ENCODE measurements at places on chromosomes 12 and 14. TPM values are rescaled to one million over a fixed set of nuclear protein-coding genes. Genes with fewer than 3 reads are reported as not detected.

The TSPAN11 gene
- total RNA-seq = 0.08 TPM

The SYCP3 gene
- not detected for total RNA-seq

The ITPR2 gene
- total RNA-seq = 2.1 TPM

The ATG101 gene
- total RNA-seq = 103 TPM

The SLC6A12 gene
- total RNA-seq = 0.51 TPM

The ARMH4 gene
- total RNA-seq = 0.84 TPM

The PRB2 gene
- total RNA-seq = not detected

The DENND5B gene
- 15.8 TPM for total RNA-seq

The FGF23 gene
- not detected for total RNA-seq

The TMEM121 gene
- 6.9 TPM for total RNA-seq

The RAD9B gene
- total RNA-seq = 0.17 TPM

The CFAP73 gene
- 0.13 TPM for total RNA-seq

The HPD gene
- total RNA-seq = 1.8 TPM

The GSC gene
- total RNA-seq = 0.24 TPM

The DEGS2 gene
- total RNA-seq = 1.2 TPM

The RNASE1 gene
- total RNA-seq = 0.18 TPM

The GOLGA3 gene
- total RNA-seq = 24.4 TPM

The AMDHD1 gene
- total RNA-seq = 2.6 TPM

The EFS gene
- not detected for total RNA-seq

The TAS2R46 gene
- total RNA-seq = 0.08 TPM

The CERS5 gene
- 27.6 TPM for total RNA-seq

The C3AR1 gene
- total RNA-seq = not detected

The CIT gene
- total RNA-seq = 13.9 TPM

The STAB2 gene
- total RNA-seq = not detected

Data from A549 treated with CORT108297 at 1 μM for 4 hours (cell line).